ENCODE measurements at places on chromosomes 11 and 22.

DNA sequence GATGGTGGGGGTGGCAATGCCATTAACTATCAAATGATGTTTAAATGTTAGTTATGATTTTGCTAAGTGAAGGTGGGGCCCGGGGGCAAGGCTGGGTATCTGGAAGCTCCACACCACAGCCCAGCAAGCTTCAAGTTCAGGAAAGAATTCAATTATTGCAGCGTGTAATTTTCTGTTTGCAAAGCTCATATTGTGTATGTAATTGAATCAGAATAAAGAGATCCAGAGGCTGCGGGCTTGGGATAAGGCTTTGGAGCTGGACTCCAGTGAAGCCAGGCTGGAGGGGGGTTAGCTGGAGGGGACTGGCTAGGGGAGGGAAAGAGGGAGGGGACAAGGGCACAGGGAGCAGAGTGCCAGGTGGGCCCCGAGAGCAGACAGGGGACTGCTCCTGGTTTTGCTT, 557.1 kb upstream of the CADM1 start:
- DNase-seq = no peak

- no peak for DNase-seq
Observed at GRCh38 chr11:105282658-105283057, 143.1 kb upstream of the CARD18 start.

GRCh38 chr11:32870676-32871075, 21.9 kb upstream of the QSER1 start:
- DNase-seq = no peak

GRCh38 chr11:78952175-78952574, 377.5 kb upstream of the NARS2 start:
- DNase-seq = no peak
